ENCODE measurements at places on chromosomes 3 and 15. TPM values are rescaled to one million over a fixed set of nuclear protein-coding genes. Genes with fewer than 3 reads are reported as not detected.

SPINT1 gene
- total RNA-seq, result 1.3 TPM

SUCNR1 gene
- under 0.01 TPM for total RNA-seq

TNNC1 gene
- not detected for total RNA-seq

ABHD2 gene
- total RNA-seq, result 36.1 TPM

TUSC7 gene
- not detected for total RNA-seq

ANKRD63 gene
- not detected for total RNA-seq

ALG1L2 gene
- total RNA-seq, result not detected
